ENCODE measurements at places on chromosomes 7 and 10.

DNA sequence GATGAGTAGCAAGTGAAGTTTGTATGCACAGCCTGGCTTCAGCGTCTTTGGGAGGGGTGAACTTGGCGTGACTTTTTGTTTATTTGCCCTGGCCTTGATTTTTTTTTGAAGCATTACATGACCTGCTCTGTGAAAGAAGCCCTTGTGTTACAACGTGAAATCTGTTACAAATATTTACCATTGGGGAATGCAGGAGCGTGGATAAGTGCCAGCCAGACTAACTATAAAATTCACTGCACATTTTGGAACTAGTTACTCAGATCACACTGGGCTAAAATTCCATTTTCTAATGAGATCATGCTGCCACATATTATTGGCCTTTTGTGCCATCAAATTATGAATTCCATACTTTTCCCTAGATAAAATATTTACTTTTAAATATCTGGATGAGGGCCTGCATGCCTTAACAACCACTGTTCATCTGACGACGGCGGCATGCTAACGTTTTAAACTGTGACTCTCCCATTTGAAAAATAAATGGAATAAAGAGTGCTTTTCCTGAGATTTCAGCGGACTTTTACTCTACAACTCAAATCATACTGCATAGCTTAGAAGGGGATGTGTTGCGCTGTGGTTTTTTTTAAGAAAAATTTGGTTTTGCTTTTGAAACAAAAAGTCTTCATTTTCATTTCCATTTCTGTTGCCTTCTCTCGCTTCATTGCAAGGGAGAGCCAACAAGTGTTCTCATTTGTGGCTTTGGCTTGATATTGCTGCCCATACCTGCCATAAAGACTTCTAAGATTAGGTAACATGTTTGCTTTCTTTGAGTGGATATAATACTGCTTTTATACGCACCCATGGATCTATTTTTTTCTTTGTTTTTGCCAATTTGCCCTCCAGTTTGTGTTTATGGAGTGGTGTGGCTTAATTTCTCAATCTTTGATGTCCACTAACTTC lies 352.2 kb downstream of the TFEC start:
- no peak for DNase-seq

DNA sequence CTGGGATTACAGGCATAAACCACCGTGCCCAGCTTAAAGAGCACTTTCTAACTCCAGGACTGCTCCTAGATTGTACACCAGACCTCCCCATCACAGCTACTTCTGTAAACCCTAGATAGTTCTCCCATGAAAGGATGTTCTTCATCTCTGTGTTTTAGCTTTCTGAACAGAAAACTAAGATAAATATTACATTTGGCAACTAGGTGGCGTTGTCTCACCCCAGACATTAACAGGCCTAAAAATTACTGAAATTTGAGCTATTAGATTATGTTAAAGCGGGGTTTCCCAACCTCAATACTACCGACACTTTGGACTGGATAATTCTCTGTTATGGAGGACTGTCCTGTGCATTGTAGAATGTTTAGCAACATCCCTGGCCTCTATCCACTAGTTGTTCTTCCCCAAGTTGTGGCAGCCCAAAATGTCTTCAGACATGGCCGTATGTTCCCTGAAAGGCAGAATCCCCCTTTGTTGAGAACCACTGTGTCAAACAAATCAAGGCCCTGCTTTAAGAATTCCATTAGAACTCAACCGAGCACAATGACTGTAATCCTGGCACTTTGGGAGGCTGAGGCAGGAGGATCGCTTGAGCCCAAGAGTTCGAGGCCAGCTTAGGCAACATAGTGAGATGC lies 19.1 kb downstream of the ATOH7 start:
- DNase-seq: no peak

DNA sequence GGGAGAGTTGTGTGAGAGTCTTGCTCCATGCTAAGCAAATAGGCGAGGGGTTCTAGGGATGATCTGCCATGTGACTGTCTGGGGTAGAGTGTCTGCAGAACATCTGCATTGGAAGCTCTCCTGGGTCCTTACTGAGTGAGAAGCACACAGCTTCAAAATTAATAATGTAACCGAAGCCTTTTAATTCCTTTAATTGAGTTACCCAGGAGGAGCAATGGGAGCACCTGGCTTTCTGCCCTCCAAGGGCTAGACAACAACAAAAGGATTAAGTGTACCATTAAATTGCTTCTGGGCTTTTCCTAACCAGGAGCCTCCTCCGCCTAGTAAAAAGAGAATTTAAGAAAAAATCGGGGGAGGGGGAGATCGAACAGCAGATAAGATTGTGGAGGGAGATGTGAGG lies 102.0 kb upstream of the TBX20 start:
- DNase-seq: no peak

DNA sequence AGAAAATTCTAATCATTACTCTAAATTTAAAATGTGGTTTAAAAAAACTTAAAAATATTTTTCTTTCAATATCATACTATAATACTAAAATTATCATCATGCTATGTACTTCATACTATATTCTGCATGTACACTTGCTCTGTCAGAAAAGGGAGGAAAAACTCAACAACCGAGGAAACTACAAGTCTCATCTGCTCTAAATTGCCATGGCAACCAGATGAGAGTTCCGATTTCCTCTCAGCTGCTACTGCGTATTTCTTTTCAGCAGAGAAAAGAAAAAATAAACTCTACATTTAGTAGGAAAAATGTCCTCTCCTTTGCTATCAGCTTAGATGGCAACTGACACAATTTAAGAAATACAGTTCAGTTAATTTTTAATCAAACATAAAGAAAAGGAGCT lies 178.9 kb downstream of the SRPK2 start:
- no peak for DNase-seq

DNA sequence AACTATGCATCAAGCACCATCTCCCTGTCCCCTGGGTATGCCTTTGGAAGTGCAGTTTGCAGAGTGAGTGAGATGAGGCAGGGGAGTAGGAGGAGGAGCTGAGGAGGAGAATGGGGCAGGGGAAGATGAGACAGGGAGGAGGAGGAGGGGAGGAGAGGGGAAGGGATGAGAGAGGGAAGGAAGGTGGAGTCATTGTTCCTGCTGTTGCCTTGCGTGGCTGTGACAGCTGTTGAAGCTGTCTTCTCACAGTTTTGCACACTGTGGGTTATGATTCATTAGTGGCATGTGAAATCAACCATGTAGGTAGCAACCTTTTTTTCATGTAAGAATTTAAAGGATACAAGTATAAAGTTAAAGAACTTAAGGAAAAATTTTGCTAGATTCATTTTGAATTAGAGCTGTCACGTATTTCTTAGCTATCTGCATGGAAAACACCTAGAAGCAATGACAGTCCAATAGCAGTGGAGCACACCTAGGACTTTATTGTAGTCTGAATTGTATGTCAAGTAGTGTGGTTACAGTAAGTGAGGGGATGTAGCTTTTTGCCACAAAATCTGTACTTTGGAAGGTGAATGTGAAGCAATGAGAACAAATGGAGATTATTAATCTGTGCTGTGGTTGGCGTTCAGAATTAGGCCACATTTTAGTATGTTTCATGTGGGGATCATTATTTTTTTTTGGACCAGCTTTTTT lies 21.7 kb downstream of the CCM2 start:
- no peak for DNase-seq

DNA sequence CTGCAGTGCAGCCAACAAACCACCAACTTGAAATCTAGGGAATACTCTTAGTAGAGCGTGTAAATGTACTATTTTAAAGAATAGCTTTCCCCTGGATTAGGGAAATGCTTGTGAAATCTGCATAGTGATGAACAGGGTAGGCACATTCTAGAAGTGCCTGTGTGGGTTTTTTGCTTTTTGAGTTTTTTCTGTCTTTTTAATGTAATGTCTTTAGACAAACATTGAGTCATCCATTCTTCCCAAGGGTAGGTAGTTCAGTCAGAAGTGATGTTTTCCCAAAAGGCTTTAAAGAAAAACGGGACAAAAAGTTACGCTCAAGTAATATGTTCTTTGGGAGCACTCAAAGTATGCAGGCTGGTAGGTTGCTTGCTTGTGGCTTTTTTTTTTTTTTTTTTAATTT lies 130.0 kb downstream of the AUTS2 start:
- DNase-seq: no peak

GRCh38 chr10:1152386-1153250 lies 96.4 kb downstream of the WDR37 start:
- peak; percentile 38 for DNase-seq

GRCh38 chr10:51382181-51382580 lies 307.9 kb downstream of the PRKG1 start:
- no peak for DNase-seq

DNA sequence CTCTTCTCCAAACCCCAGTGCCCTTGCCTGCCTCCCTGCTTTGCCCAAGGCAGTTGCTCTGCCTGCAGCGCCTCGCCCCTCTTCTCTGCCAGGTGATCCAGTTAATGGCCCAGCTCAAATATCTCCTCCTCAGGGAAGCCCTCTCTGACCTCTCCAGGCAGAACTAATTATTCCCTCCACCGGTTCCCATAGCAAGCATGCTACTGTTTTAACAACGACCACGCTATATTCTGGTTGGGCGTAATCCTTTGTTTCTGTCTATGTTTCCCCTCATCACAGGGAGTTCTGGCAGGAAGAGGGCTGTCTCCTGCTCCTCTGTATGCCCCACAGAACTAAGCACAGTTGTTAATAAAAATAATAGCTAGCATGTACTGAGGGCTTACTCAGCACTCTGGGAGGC lies 36.8 kb upstream of the R3HCC1L start:
- no peak for DNase-seq

DNA sequence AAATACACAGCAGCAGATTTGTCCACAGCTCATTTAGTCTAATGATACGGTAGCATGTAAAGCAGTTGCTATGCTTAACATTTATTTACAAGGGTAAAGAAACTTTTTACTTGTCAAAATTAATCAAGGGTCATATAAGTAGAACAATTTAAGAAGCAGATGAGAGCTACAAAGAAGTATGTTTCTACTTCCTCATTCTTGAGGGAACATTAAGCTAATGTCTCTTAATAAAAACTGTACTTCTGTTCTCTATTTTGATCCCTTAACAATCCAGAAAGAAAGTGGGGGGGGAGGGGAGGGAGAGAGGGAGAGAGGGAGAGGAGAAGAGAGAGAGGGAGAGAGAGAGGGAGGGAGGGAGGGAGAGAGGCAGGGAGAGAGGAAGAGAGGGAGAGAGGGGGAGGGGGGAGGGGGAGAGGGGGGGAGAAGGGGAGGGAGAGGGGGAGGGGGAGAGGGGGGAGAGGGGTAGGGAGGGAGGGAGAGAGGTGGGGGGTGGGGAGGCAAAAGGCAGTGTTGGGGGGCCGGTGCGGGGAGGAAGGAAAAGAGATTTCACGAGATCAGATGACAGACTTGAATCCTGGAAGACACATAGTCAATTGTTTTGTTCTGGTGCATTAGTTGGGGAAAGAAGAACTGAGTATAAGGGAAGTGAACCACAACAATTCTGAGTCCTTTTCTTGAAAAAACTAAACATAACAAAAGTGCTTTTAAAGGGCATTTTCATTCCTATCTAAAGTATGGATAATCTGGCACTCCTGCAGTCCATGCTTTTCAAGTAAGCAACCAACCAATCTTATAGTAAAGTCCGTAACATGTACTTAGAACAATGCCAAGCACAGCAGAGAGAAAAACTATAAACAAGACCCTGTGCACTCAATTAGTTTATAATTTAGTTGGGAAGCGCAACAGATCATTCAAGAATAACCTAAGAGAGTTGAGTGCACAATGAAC lies 128.0 kb downstream of the USP6NL start:
- DNase-seq: no peak

- peak; percentile 73 for DNase-seq
Observed at GRCh38 chr7:75638594-75639070, 100.1 kb downstream of the HIP1 start.

GRCh38 chr7:132876576-132876975 lies 205.3 kb downstream of the CHCHD3 start:
- DNase-seq: no peak

DNA sequence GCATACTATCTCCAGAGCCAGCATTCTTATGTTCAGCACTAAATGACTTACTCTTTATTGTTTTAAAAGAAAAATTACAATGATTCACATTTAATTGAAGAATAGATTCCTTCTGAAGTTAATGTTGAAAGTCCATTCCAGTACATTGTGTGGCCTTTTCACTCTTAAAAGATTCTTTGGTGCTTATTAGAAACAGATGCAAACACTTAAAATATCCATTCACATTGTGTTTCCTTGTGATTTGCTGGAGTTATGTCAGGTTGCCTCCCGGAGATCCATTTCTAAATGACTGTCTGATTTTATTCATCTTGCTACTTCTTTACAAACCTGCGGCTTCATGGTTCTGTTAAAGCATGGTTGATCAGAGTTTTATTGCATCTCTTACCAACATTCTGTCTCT lies 152.8 kb downstream of the FOXP2 start:
- no peak for DNase-seq

DNA sequence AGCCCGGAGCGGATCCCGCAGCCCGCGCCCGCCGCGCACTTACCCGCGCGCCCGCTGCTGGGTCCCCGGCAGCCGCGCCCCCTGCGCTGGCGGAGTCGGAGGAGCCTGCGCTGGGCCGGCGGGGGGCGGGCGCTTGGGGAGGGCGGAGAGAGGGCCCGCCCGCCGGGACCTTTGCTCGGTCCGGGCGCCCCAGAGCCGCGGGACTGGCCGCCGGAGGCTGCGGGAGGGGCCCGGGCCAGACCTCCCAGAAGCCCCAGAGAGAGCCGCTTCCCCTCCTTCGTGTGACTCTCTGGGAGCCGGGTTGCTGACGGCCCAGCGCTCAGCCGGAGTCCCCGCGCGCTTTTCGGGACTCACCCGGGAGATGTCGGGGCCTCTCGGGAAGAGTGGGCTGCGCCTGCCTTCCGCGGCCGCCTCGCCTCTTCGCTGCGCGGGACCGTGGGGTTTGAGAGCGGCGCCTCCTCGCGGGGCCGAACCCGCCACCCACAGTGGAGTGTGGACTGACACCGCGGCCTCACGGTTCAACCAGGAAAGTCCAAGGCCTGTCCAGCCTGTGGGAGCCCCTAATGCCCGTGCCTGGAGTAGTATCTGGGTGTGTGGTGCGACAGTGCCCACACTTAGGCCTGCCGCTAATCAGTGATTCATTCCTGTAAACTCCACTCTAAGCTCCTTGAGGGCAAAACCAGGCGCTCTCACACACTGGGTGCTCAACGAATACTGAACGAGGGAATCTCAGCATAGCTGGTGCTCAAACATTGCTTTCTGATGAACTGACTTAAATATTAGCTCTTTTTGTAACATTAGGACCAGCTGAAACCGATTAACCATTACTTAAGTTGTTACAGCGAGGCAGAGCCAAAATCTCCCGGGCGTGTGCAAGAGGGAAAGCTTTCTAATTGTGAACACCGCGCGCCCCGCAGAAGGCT lies at the start of gene GSDME:
Gene GSDME, minus strand, starts transcription at position 112 of the 923 bp plus-strand sequence. CDS start 7,690 bp downstream, outside the sequence.
- peak; percentile 81 for DNase-seq

DNA sequence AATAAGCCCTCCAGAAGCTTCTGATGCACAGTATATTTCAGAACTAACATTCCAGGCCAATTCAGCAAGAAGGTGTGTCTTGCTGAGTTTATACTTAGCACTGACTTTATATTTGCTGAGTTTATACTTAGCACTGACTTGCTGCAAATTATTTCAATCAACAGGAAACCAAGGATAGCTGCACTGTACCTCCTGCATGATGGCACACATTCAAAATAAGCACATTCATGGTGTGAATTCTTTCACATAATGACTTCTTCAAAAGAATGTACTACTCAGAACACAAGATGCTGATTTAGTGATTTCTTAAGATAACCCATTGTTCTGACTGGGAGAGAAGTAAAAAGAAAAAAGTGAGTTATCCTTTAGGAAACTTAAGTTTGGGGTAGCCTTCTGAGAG lies 52.0 kb downstream of the JAZF1 start:
- no peak for DNase-seq

- no peak for DNase-seq
Observed at GRCh38 chr7:138246428-138246827, 170.2 kb downstream of the AKR1D1 start.

All from left forelimb (tissue), 1 donor.